Fibroblast of lung (primary cell): ENCODE measurements at places on chromosomes 16 and 17.
A peak's percentile ranks its signal among the peaks of the same experiment; 100 is the strongest.

- DNase-seq: no peak
These were observed 27.5 kb downstream of the GSE1 start for GRCh38 chr16:85640585-85640984.

DNA sequence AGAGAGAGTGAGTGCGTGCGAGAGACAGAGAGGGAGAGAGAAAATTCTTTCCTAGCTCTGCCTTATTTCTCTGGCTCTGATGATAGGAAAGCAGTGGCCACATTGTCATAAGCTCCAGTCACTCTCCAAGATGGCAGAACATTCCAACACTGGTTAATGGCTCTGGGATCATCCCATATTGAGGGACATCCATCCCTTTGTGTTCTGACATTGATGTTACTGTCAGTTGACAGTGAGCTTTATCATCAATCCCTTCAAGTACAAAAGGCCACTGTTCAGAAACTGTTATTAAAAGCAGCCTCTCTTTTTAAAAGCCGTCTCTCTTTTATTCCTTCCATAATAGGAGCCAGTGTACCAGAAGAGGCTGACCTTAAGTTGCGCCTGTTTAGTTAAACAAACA is 1084.9 kb upstream of the RBFOX1 start:
- no peak for DNase-seq

- peak; percentile 6 for DNase-seq
These were observed 7.6 kb downstream of the KRT24 start for GRCh38 chr17:40695874-40696472.

GRCh38 chr17:9146064-9146463 is 124.8 kb downstream of the NTN1 start:
- no peak for DNase-seq
